ENCODE measurements at places on chromosomes 5 and 9.

GRCh38 chr5:41707853-41708603 is 162.2 kb downstream of the OXCT1 start:
- peak; percentile 44 for DNase-seq

GRCh38 chr5:172280929-172281328 is 2.6 kb downstream of the UBTD2 start:
- DNase-seq, result no peak

DNA sequence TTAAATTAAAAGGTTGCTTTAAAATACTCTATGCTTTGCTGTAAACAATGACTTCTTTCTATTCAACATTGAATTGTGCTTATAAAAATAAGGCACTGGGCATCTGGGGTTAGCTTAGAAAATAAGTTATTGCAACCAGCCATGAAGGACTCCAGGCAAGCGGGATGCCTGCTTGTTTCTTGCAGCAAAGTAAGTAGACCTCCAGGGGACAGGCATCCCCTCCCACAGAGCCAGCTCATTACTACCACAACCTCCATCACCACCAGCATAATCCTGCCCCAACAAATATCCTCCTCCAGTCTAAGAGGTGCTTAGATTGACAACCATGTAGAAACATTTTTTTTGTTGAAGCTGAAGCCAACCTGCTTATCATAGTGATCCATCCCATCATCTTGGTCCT is 190.4 kb downstream of the TARS1 start:
- no peak for DNase-seq

DNA sequence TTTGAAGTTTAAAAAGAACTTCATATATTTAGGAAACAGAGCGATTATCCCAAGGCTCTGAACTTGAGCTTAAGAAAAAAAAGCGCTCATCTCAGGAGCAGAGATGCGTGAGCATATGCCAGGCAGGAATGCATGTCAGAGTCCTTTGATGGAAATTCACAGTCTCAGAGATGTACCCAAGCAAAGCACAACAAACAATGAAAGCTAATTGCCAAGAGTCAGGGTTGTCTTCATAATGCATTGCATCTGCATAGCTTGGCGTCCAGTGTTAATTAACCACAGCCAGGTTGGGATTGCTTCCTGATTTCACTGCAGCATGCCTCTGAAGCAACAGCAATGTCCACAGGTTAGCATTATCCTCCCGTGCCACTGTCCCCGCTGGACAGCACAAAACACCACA is 907.0 kb upstream of the DMAC1 start:
- no peak for DNase-seq

DNA sequence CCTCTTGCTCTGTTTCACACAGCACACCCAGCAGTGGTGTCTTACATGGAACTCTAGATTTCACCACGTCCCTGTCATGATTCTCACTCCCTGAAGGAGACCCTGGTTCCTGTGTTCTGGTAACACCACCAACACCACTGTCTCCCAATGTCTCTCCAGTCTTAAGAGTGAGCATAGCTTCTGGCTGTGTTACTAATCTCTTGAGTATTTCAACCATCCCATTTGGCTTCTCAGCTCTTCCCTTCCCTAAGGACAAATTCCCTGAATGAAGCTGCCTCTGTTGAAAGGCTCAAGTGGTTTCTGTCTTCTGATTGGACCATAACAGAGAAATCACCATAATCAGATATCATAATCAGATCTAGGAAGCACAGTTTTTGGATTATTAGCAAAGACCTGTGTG is 311.8 kb downstream of the DNAH5 start:
- DNase-seq, result peak; percentile 1

GRCh38 chr9:113992994-113993393 is 85.1 kb downstream of the AMBP start:
- no peak for DNase-seq

GRCh38 chr5:43422143-43422542 is 10.0 kb upstream of the CCL28 start:
- DNase-seq, result no peak

DNA sequence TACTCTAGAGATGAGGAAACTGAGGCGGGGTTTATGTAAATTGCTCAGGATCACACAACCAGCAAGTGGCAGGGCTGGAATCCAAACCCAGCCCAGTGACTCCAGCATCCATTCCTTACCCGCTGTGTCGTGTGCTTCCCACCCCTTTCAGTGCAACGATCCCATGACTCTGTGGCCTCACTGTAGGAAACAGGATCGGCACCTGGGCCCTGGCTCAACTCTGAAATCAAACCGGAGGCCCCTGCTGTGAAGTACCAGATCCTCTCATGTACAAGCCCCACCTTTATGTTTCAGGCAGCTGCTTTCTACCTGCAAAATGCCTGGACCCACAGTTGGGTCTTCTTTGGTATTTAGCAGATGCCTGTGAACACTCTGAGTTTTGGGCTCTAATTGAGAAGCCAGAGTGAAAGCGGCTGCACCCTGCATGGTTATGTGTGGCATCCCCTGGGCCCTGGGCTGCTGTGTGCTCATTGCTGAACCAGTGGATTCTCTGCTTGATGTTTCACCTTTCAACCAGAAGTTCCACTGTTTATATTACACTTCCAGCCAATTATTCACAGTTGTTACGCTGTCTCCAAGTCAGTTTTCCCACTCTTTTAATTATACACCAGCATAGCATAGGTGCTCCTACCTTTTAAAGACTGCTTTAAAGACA is 36.7 kb downstream of the ABLIM3 start:
- peak; percentile 22 for DNase-seq

DNA sequence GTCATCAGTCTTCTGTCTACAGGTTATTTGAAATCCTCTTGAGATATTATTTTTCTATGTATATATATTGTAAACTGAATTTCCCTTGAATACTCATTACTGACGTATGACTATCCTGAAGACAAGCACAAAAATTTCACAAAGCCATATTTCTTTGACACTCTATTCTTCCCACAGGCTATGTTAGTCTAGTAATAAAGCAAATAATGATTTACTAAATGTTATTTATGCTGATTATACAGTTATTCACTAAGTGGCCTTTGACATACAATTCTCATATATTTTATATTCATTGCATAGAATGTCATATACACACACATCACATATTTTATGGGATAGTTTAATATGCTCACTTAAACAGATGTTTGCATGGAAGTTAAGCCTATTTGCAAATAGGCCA is 793.0 kb upstream of the GRAMD2B start:
- DNase-seq, result no peak

DNA sequence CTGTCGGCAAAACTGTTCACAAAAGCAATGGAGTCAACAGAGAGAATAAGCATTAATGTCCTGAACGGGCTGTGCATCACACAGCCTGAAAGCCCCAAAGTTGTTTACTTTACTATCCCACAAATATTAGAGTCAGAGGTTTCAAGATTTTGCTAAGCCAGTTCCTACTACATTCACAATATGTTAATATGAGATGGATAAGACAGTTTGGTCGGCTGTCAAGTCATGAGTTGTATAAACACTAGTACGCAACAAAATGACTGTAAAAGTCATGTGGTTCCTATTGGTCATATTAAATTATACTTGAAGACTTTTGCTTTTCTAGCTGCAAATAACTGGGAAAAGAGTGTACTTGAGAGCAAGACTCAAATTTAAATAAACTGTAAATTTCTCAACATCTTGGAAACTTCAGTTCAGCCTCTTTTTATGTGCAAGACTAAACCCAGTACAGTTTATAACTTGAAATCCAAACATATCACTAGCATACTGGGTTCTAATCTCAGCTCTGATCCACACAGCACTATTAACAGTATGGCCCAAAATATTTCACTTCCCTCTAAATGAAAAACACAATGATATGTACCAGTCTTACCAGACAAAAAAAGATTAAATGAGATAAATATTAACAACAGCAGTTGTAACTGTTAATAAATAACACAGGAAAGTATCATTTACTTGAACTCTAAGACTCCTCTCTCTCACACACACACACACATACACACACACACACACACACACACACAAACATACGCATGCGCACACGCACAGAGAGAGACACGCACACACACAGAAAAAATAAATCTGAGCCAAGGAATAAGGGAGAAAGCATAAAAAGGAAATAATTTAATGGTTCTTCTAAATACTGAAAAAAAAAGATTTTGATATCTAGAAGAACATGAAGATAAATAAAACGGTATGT is 33.1 kb downstream of the FANCC start:
- no peak for DNase-seq

GRCh38 chr5:10729320-10730042 is 31.6 kb downstream of the DAP start:
- no peak for DNase-seq

DNA sequence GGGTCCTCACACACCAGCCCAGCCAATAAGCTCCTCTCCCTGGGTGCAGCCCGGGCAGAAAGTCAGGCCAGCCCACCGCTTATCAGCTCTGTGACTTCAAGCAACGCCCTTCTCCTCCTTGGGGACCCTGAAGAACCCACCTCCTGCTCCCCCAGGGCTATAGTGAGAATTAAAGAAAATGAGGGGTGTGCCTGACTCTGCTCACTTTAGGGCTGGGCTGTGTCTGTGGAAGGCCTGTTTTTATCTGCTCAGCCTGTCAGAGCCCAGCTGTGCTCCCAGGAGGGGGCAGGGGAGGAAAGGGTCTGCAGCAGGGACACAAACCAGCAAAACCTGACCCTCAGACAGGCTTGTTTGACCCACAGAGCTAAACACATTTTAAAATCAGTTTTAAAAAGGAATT is 3.9 kb downstream of the GPRIN1 start:
- DNase-seq, result peak; percentile 58

DNA sequence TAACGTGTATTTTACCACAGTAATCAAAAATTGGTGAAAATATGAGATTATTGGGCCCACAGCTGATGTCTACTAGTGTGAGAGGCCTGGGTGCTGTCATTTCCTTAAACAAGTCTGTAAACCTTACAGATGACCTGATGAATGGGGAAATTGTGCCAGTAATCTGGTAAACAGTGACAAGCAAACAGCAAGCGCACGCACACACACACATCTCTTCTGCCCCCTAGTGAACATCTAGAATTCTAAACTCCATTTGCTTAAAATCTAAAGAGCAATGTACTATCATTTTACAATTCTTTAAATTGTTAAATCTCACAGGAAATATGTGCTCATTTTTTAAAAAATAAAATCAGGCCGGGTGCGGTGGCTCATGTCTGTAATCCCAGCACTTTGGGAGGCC is 7.5 kb upstream of the RAPGEF1 start:
- peak; percentile 49 for DNase-seq

GRCh38 chr5:157247267-157247666 is 18.7 kb upstream of the CYFIP2 start:
- no peak for DNase-seq

- DNase-seq, result peak; percentile 59
These were observed 2.1 kb downstream of the ECPAS start for GRCh38 chr9:111481885-111482636.

DNA sequence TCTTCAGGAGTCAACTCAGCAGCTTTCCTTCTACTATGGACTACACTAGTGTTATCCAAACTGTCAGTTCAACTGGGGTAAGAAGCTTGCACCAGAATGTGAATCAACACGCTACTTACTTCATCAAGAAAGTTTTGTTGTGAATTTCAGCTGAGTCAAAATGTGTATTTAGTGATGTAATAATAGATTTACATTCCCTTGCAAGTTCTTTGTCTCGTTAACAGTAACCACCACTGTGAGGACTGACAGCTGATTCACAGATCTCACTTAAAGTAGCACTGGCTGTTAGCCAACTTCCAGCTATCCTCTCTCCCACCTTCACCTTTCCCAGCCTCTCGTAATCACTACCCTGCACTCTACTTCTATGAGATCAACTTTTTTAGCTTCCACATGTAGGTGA is 445.3 kb downstream of the NTRK2 start:
- DNase-seq, result no peak

DNA sequence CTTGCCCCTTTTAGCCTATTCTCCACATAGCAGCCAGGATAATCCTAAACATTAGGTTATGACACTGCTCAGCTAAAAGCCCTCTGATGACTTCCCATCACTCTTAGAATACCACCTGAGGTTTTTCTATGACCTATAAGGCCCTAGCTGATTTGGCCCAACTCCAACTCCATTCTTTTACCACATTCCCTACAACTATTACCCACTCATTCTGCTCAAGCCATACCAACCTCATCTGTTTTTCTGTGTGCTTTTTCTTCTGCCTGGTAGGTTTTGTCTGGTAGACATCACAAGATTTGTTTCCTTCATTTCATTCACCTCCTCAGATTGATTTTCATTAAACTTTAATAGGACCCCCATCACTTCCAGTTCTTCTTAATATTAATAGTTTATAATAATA is 12.5 kb upstream of the FCHO2 start:
- no peak for DNase-seq

DNA sequence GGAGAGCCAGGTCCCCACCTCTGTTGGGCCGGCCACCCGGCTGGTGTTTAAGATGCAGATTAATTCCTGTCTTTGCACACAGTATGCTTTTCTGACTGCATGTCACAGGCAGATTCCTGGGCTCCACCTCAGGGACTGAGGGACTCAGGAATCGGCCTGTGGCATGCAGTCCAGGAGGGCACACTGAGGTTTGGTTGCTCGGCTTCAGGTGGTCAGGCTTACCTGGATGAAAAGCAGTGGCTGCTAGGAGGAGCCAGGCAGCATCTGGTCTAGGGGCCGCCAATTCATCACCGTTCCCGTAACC is 1.1 kb downstream of the WDR5 start:
- no peak for DNase-seq

DNA sequence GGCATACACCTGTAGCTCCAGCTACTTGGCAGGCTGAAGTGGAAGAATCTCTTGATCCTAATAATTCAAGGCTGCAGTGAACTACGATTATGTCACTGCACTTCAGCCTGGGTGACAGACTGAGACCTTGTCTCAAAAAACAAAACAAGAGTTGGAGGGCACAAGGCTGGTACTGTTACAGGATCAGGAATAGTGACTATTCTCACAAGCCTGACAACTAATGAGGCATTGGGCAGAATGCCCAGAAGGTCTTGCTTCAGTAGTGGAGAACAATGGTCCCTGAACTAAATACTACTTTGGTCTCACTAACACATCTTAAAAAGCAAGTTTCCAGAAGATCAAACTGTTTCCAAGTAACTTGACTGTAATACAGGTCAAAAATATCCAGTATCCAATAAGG is 182.9 kb upstream of the RFX3 start:
- no peak for DNase-seq

GRCh38 chr5:61280761-61281427 is 51.2 kb upstream of the ZSWIM6 start:
- DNase-seq, result no peak

GRCh38 chr5:168291342-168291963 is at the start of gene WWC1:
Gene WWC1, plus strand, starts transcription at chr5:168291645. Its CDS starts 508 bp downstream, at chr5:168292153.
- DNase-seq, result peak; percentile 90

DNA sequence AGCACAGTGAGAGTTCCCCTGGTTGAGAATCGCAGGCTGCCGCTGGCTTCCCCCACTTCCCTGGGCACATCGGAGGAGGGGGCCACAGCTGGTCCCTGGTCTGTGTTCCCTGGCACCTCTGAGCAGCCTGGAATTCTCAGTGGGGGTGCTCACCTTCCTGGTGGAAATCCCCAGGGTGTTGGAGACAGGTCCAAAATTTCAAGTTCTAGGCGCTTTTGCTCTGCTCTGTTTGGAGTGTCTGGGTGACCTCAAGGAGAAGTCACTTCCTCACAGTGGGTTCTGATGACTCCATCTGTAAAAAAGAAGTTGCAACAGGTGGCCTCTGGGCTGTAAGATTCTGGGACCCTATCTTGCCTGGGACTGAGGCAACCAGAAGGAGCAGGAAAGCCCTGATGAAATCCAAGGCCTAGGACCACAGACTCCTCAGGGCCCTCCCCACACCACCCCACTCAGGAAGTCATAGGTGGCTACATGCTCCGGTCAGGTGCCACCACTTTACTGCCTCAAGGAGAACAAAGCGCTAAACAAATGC is at the start of gene TRAF1:
Gene TRAF1 (minus strand): TSS at position 400 of the 532 bp plus-strand sequence. CDS start 721 bp downstream, outside the sequence.
- DNase-seq, result no peak
